Cortex of kidney (tissue), 1 donor: ENCODE measurements at places on chromosomes 6 and 20.

- no peak for DNase-seq
Observed at GRCh38 chr6:15341311-15342001, 95.6 kb downstream of the JARID2 start.

- no peak for DNase-seq
Observed at GRCh38 chr6:131897621-131898020, 53.6 kb downstream of the CCN2 start.

DNA sequence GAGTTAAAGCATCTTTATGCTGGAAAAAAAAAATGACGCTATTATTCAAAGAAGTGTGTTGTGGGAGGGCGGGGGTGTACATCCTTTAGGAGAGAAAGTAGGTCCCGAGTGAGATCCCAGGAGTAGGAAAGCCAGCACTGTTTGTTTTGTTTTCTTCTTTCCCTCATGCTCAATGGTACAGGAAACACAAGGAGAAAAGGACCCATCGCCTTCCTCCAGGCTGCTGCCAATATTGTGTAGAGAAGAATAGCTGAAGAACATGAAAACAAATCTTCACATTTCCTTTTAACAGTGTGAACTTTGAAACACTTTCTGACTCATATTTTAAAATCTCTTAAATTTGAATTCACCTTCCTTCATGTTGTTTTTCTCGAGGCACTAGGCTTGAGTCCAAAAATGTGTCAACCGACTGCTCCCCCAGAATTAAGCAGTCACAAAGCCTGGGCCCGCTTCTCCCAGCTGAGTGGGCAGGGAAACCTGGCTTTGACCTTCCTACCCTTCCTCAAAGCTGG, 22.3 kb downstream of the PPP1R16B start:
- no peak for DNase-seq

GRCh38 chr6:11824986-11825385, 46.4 kb upstream of the ADTRP start:
- no peak for DNase-seq

- DNase-seq: no peak
Observed at GRCh38 chr6:147561726-147562125, 53.2 kb downstream of the SAMD5 start.

GRCh38 chr6:139544701-139545057, 170.2 kb upstream of the CITED2 start:
- no peak for DNase-seq

DNA sequence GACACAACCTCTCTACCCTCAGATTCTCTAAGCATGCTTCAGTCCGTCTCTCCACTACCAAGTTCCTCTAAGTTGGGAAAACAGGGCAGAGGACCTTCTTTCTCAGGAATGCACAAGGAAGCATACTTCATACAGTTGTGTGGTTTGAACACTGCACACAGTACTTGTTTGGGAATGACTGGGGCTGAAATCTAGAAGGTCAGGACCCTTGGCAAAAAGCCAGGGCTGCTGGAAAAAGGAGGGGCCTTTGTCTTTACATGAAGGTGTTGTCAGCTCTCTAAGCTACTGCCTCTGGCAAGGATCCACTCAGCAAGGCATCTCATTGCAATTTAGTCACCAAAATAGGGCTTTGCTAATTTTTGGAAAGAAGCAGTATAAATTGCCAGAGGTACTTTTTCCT, 20.7 kb upstream of the HEY2 start:
- DNase-seq: no peak

DNA sequence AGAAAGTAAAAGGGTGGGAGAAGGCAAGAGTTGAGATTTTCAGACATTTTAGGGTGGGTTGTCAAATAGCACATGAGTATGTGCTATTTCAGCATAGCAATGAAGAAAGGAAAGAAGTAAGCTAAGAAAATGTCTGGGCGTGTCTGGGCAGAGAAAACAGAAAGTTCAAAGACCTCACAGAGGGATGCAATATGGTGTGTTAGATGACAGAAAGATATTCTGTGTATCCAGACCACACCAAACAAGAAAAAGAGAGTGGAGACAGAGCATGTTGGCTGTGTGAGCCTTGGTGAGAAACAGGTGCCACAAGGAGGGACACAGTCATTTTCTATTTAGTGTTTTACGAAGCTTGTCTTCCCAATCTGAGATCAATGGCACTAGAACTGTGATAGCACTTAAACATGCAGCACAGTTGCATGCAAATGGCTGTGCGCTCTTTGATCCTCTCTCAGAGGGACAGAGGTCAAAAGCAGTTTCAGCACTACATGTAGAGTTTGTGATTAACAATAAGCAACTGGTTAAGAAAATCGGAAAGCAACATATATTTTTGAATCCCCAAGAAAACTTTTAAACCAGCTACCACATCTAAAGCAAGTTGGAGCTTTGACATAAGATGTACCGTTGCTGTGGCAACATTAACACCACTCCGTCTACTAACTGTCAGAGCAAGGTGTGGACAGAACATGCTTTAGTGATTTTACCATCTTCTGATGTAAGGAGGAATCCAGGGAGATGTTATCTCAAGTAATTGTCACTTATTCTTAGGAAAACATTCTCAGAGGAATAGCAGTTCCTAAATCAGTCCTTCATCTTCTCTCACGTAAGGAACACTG, 515.5 kb upstream of the NOX3 start:
- no peak for DNase-seq

DNA sequence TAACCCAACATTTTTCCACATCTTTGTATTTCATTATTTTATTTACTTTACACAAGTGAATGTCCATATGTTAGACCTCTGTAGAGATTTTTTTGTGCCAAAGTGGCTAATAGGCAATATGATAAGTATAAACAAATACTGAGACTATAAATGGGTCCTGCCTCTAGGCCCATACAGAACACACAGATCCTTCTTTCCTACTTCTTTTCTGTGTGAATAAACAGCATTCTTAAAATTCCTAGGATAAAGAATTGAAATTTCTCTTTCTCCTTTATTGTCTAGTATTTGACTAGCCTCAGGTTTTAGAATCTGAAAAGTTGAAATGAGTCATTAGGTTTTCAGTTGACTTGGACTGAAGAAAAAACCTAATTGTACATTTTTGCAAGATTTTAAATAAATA, 46.3 kb upstream of the HS3ST5 start:
- no peak for DNase-seq

- DNase-seq: no peak
Observed at GRCh38 chr20:48919882-48920526, 1.5 kb upstream of the ARFGEF2 start.

DNA sequence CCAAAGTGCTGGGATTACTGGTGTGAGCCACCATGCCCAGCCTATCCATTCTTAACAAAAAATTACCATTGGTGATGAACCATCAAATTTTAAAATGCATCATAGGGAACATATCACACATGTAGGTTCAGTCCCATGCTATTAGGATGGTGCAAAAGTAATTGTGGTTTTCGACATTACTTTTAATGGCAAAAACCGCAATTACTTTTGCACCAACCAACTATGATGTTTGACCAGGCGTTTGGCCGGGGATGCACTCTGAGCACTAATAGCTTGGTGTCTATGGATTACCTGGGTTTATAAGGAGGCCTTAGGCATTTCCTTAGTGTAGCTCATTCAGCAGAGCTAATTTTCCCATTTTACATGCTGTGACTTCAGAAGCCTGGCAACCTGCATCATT, 246.5 kb upstream of the SUPT3H start:
- no peak for DNase-seq

GRCh38 chr6:2196079-2196679, 49.2 kb downstream of the GMDS start:
- DNase-seq: no peak

GRCh38 chr20:50005471-50005981, 22.7 kb downstream of the SNAI1 start:
- DNase-seq: no peak

DNA sequence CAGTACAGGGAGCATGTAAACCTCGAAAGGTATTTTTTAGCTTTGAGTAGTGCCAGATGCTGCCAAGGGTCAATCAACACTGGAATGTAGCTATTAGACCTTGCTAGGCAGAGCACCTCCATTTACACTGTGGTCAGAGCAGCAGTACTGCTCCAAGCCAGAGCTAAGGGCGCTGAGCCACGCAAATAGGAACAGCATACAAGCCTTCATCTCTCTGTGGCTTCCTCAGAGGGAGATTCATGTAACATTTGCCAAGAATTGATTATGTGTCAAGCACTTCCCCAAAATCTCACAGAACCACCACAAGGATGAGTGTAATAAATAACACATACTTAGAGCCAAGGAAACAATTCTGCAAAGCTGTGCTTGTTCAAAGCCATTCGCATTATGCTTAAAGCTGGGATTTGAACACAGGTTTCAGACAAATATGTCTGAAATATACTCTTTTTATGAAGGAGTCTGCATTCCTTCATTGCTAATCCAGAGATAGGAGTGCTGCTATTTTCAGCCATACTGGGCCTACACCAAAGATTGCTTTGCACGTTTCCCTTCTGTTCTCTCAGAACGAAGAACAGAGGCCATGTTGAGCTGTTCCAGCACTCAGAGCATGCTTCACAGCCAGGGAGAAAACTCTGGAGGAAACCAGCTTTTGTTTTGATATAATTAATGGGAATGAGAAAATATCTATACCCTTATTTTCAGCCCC, 97.7 kb downstream of the SLC16A10 start:
- no peak for DNase-seq

- no peak for DNase-seq
Observed at GRCh38 chr6:5278565-5279120, 17.3 kb downstream of the FARS2 start.

- DNase-seq: no peak
Observed at GRCh38 chr20:43448748-43449535, 8.8 kb upstream of the SRSF6 start.

- no peak for DNase-seq
Observed at GRCh38 chr6:33950472-33950881, 146.7 kb upstream of the MLN start.

GRCh38 chr6:132060591-132060990, 109.4 kb upstream of the CCN2 start:
- no peak for DNase-seq

DNA sequence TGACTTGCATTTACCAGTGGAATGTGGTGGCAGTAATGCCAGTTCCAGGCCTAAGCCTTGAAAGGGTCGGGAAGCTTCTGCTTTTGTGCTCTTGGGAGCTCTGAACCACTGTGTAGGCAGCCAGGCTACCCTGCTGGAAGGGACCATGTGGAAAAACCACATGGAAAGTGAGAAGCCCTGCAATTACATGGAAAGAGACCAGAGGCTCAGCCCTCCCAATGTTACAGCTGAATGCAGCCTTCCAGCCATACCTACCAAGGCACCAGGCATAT, 14.9 kb upstream of the KCNB1 start:
- no peak for DNase-seq

GRCh38 chr6:148103436-148103835, 239.2 kb upstream of the SASH1 start:
- no peak for DNase-seq

DNA sequence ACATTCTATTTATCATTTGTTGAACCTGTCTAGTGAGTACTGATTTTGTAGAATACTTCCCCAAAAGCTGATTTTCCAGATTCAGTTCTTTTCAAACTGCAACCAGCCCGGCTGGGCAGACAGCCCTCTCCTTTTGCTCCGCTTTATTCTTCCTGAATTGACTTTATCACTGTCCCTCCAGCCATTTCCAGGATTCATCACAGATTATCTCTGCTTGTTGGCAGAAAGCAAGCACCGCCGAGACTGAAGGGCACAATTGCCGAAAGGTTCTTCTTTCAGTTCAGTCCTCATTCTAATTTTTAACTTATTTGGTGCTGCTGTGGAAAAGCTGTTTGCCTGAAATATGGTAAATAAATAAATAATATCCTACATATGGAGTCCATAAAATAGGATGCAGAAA, 369.1 kb upstream of the FLRT3 start:
- DNase-seq: no peak

DNA sequence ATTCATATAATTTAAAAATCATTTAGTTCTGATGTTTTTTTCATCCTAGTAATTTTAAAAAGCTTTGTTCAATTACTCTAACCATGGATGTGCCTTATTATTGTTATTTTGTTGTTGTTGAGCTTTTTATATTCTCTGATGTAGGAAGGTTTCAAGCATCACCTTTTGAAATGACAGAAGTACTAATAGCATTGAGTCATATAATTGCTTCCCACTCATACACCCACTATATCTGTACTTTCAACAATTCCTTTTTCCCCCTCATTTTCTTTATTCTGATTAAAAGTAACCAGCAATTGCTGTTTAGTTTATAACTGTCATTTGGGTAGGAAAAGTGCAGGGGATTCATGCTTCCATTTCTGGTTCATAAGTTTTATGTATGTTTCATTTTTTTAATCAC, 38.6 kb downstream of the DNAH8 start:
- DNase-seq: no peak

GRCh38 chr6:101066481-101066880, 185.4 kb upstream of the ASCC3 start:
- no peak for DNase-seq

DNA sequence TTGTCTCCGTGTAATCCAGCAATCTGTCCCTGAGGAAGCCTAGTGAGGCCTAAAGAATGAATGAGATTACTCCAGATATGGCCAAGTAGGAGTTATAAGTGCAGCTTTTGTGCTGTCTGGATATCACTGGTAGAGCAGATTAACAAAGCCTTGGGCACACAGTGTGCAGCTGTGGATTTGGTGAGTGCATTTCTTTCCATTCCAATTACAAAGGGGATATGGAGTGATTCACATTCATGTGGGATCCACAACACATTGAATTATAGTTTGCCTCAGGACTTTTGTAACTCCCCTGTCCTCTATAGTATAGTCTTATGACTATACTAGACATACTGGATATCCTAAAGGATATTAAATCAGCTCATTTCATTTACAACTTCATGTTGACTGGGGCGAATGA, 47.1 kb downstream of the HLA-F start:
- no peak for DNase-seq

DNA sequence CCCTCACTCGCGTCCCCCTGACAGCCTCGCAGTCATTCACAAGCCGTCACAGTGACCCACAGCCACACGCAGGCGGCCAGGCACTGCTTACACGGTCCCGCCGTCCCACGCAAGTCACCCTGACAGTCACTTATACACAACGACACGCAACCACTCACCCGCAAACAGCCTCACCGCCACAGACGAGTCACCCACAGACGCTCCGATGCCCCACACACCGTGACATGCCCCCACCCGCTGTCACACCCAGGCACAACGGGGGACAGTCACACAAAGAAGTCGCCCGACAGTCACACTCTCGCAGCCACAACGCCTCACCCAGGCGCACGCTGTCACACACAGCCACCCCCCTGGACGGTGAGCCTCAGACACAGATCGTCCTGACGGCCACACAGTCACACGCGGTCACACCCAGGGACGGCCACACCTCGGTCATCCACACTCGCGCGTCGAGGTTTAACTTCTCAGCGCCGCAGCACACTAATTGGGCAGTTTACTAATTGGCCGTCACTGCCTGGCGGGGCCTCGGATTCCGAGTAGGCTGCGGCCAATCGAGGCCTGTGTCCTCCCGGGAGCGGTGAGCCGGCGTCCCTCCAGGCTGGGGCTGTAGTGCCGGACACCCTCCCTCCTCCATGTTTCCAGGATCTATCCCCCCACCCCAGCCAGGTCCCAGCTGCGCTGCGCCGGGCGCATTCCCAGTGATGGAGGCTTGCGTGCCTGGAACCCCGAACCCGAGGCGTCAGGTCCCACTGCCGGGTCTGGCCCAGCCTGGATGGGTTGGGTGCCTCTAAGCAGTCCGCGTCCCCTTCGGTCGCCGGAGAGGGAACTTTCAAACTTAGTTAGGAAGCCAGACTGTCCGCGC, 790 bp downstream of the TOX2 start:
- no peak for DNase-seq
